NCI-H345 (cell line): ENCODE measurements at places on chromosomes 6 and 20.

DNA sequence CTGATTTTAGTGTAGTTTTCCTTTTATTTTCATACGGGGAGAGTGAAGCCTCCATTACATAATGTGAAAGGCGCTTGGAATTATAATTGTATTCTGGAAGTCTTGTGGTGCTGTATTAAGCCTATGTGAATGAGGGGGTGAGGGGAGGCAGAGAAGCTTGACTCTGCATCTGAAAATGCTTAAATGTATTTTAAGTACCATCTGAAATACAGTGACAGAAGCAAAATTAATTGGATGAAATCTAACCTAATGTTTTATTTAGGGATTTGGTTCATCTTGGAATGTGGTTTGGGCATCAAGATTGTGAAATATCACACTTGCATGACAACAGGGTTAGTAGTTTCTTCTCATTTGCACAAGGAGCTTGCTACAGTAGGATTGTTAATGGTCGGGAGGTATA is 41.2 kb downstream of the TMEM200A start:
- no peak for DNase-seq

DNA sequence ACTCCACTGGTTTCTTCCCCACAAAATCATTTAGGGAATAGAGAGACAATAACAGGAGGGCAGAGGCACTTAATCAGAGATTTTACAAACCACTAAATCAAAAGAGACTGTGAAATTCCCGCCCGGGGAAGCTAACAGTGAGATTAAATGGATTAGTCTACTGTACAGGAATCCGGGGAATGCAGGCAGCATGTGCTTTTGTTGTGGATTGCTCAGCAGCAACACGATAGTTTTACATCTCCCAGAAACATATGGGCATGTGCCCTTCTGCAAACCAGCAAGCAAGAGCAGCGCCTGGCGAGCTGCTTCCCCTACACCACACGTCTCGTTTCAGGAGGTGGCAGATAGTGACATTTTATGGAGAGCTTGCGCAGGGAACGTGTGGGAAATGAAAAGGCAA is 382.3 kb downstream of the CD83 start:
- DNase-seq, result no peak

DNA sequence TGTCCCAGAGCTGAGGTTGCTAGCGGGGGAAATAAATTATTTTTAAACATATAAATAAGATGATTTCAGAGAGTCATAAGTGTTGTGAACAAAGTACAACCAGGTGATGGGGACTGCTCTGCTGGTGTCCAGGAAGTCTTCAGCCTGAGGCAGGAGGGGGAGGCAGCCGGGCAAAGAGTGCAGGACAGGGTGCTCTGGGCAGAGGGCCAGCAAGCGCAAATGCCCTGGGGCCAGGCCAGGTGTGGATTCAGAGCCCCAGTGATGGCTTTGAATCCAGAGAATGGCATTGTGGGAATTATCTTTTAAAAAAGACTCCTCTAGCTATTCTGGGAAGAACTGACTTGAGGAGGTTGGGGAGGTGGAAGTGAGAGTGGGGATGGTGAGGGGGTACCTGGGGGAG is 1.6 kb downstream of the CLPSL1 start:
- no peak for DNase-seq

GRCh38 chr6:33759887-33760629 is 13.4 kb upstream of the IP6K3 start:
- DNase-seq, result peak; percentile 38

DNA sequence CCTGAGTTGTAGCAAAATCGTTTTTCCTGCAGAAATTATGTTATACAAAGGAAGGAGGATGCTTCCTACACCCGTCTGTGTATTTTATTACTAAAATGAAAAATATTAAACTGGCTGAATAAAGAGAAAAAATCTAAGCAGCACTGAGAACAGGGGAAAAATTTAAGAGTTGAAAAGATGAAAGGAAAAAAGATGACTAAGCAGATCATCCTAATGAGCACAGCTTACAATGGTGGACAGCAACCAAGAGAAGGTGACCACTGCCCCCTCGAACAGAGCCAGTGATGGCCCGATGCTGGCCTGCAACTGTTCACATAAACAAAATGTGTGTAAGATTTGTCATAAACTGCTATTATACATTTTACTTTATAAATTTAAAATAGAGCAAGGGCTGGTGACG is 4.2 kb downstream of the PROKR2 start:
- no peak for DNase-seq

- DNase-seq, result no peak
Observed at GRCh38 chr6:52598123-52598823, 21.4 kb upstream of the TRAM2 start.

- no peak for DNase-seq
Observed at GRCh38 chr6:938271-938905, 245.4 kb upstream of the EXOC2 start.

GRCh38 chr6:68039641-68040311 is 595.3 kb upstream of the ADGRB3 start:
- DNase-seq, result no peak

DNA sequence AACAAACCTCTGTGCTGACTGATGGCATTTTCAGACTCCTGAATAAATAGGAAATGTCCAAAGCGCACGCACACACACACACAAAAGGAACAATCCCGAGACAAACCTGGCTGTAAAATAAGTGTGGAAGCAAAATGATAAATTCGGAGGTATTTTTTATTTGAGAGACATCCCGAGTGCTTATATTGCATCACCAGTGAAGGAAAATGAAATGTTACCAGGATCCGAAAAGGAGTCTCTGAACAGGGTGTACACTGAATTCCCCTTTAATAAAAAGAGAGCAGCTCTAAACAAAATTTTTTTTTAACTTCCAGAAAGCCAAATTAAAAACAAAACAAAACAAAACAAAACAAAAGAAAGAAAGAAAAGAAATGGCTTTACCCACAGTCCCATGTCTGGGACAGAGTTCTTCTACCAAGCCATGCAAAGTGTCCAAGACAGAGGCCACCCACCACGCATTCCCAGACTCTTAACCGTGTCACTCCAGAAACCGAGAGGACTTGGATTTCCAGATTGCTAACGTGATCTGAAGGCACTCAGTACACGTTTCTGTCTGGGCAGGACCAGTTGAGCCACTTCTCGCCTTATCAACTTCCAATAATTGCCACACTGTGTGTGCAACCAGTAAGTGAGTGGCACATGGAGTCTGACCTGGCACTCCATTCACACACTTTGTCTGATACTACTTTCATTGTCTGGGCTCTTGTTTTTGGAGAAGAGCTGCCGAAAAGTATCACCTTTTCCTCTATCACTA is 817 bp downstream of the ME1 start:
- no peak for DNase-seq

DNA sequence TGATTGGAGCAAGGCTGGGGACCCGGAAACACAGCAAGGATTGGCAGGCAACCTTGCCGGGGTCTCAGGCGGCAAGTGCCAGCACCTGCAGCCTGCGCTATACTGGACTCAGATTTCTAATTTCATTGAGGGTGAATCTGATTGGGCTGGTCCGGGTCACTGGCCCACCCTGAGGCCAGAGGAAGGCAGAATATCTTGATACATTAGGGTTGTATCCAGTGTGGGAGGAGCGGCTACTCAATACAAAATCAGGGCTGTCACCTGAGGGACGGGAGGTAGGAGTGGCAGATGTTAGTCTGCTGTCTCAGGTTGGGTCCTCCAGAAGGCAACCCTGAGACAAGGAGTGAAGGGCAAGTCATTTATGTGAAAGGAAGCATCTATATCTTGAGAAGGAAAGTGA is 40.7 kb downstream of the BFSP1 start:
- no peak for DNase-seq

DNA sequence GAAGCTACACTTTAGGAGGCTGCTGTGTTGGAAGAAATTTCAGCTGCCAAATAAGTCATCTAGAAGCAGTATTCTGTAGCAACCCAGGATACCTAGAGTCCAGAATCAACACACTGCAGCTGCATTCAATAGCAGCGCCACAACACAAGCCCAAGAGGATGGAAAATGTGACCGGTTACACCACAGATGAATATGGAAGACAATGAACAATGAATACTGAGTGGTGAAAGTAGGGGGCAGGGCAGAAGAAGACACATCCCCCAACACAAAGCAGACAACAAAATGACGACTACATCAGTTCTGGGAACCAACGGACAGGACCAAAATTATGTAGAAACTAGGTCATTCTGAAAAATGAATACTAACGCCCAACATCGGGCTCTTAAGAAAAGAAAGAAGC is 38.2 kb downstream of the KIF6 start:
- no peak for DNase-seq

DNA sequence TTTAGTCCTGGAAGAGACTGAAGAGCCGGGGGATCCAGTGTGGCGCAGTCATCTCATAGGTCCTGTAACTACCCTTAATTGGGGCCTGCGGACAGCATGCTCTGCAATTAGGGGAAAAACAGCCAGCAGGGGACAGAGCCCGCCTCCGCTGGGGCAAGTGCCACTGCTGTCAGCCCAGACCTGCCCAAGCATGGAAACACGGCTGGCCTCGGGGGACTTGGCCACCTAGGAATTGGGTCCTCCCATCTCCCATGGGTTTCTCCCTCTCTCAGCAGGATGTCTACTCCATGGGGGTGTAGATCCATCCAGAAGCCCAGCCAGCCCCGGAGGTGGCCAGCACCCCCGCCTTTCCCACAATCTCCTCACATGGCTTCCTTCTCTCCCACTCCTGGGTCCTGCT is 3.6 kb downstream of the GHRH start:
- DNase-seq, result peak; percentile 40

GRCh38 chr6:55868176-55868575 is 7.2 kb downstream of the BMP5 start:
- no peak for DNase-seq

DNA sequence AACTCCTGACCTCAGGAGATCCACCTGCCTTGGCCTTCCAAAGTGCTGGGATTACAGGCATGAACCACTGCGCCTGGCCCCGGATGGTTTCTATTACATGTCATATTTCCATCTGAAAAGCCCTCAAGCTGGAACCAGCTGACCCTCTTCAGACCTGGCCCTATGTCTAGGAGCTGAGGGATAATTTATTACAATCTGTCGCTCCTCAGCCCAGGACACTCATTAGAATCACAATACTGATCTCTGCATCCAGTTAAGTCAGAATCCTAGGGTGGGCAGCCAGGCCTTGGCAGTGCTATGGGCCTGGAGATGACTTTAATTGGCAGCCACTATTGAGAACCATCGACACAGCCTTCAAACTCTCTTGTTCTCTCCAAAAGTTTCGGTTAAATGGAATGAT is 162.6 kb upstream of the SNX9 start:
- DNase-seq, result no peak

GRCh38 chr6:98821756-98822405 is 12.5 kb upstream of the POU3F2 start:
- DNase-seq, result no peak

GRCh38 chr20:42747765-42748411 is 441.8 kb downstream of the PTPRT start:
- peak; percentile 53 for DNase-seq

DNA sequence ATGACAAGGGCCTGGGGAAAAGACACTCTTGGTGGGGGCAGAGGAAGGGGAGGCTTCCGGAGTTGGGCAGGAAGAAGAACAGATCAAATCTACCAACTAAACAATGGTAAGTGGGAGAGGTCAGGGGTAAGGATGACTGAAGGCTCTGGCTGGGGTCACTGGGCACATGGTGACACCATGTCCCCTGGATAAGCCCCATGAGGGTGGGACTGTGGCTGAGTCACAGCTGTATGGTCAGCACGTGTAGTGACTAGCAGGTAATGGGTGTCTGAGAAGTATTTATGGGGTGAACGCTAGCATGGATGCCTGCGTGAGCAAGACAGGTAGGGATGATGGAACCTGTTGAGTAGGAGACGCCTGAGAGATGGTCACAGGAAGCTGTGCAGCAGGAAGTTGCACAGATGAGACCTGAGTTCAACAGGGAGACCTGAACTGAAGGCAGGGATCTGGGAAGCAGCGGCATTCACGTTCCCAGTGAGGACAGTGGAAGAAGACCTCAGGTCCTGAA is 64.5 kb upstream of the SNX9 start:
- no peak for DNase-seq
